ENCODE measurements at places on chromosomes 6 and 20. TPM values are rescaled to one million over a fixed set of nuclear protein-coding genes. Genes with fewer than 3 reads are reported as not detected.

NFATC2 gene
- total RNA-seq = 28.1 TPM

GSTA1 gene
- total RNA-seq = 60.9 TPM

NTSR1 gene
- 0.24 TPM for total RNA-seq

C6orf15 gene
- total RNA-seq = not detected

OPN5 gene
- not detected for total RNA-seq

LTB gene
- total RNA-seq = not detected

DYNLT2 gene
- total RNA-seq = 1.1 TPM

TPBG gene
- total RNA-seq = 14.0 TPM

MROH8 gene
- 1.1 TPM for total RNA-seq

ADTRP gene
- total RNA-seq = 19.3 TPM

All from upper lobe of left lung (tissue), 6 donors.